ENCODE measurements at places on chromosomes 5 and 9.

- DNase-seq = no peak
These were observed 345 bp upstream of the PRRC1 start for GRCh38 chr5:127517110-127517479.

GRCh38 chr5:73424556-73424977 lies 24.0 kb downstream of the FOXD1 start:
- no peak for DNase-seq

GRCh38 chr9:101791938-101792337 lies 53.5 kb upstream of the GRIN3A start:
- DNase-seq = peak; percentile 59

DNA sequence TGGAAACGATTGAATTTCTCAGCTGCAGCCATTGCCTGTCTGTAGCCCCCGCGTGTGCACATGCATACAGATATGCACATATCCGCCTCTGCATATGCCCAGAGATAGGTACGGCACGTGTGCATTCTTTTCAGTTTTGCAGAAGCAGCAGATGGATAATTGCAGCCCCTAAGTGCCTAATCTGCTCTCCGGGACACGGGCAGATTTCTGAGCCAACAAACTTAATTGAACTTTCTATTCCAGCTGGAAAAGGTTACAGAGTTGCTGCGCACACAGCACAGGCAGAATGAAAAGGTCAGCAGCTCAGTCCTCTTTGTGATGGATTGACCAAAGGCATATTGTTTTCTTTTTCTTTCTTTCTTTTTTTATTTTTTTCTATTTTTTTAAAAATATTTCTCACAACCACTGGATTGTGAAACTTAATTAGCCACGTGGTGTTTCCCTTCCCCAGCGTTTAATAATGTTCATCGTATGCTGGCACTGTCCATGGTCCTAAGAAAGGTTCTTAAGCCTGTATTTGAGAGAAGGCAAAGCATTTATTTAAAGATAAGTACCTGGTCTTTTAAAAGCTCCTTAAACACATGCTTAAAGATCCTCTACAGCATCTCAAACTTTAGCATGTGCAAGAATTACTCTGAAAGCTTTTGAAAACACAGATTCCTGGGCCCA lies 270.2 kb upstream of the BRINP1 start:
- DNase-seq = no peak
